Panc1 (cell line): ENCODE measurements at places on chromosomes 7 and 10. TPM values are rescaled to one million over a fixed set of nuclear protein-coding genes. Genes with fewer than 3 reads are reported as not detected.

DNA sequence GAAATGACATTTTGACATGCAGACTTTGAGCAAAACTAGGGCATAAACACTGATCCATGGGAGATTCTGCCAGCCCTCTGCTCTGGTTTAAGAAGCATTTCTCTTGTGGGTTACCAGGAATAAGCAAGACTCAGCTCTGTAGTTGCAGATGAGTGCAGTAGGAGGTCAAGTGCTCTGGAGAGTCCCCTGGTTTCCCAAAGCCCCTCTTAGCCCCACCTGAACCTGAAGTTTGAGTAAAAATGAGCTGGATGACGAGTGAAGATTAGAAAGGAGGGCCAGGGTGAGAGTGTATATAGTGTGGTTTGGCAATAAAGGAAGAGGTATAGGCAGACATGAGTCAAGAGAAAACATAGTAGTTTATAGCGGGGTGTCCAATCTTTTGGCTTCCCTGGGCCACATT, 220.3 kb downstream of the ARL4A start:
- no peaks in the 10 kb centered on the region for H3K36me3 ChIP-seq
- H3K4me1 ChIP-seq, result no peaks in the 10 kb centered on the region
- no peak overlapping the region for H3K27ac ChIP-seq
- DNase-seq, result no peak

DNA sequence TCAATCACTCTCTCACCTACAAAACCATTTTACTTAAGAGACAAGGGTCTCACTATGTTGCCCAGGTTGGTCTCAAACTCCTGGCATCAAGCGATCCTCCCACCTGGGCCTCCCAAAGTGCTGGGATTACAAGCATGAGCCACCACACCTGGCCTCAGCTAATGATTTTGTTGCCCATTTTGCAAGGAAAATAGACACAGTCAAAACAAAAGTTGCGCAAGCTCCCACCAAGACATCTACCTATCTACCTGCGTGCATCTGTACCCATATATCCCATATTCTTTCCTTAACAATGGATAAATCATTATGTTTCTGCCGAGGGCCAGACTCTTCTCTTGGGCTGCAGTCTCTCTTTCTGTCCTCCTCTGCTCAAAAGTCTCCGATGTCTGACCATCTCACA, 67.3 kb downstream of the APBB1IP start:
- H3K4me1 ChIP-seq, result no peaks in the 10 kb centered on the region
- H3K4me3 ChIP-seq, result no peak overlapping the region
- H3K27ac ChIP-seq, result no peak overlapping the region
- DNase-seq, result no peak
- no peaks in the 10 kb centered on the region for H3K27me3 ChIP-seq
- no peaks in the 10 kb centered on the region for H3K36me3 ChIP-seq

GRCh38 chr10:70448236-70448635, 6.8 kb upstream of the NODAL start:
- no peak for DNase-seq
- H3K36me3 ChIP-seq, result no peaks in the 10 kb centered on the region
- no peak overlapping the region for H3K4me3 ChIP-seq

DNA sequence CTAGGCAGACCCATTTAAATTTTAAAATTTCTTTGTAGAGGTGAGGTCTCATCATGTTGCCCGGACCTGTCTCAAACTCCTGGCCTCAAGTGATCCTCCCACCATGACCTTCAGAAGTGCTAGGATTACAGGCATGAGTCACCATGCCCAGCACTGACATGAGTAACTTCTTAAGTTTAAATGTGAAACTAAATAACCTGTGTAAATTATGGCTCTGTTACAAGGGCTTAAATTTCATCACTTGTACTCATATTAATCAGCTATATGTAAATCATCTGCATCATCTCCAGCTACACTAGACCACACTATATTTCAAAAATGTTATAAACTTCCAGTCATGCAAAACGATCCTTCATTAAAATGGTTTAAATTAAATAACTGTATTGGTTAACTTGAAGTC, 56.1 kb downstream of the ATAD1 start:
- H3K36me3 ChIP-seq, result 0 out of 2 replicates have a peak, but pooled peaks cover 4% of the 10 kb centered on the region
- no peaks in the 10 kb centered on the region for H3K27me3 ChIP-seq
- peak; percentile 27 for DNase-seq
- no peak overlapping the region for H3K27ac ChIP-seq
- H3K4me3 ChIP-seq, result no peak overlapping the region
- no peaks in the 10 kb centered on the region for H3K4me1 ChIP-seq

DNA sequence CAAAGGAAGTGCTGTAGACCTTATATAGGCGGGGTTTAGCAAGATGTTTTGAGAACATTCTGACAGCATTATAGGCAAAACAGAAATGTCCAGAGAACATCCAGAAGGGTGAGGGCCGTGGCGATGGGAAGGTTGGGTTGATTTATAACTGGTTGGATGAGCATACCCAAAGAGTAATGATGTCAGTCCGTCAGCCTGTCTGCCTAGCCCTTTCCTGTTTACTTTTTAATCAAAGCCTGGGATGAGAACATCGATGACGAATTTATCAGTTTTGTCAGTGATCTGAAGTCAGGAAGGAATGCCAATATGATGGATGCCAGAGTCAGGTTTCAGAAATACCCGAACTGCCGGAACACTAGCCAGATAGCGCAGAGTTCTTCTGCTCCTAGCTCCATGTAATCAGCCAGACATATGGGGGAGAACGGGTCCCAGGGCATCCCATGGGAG, 33.8 kb upstream of the TRIM8 start:
- no peak for DNase-seq
- no peaks in the 10 kb centered on the region for H3K27me3 ChIP-seq
- H3K4me1 ChIP-seq, result no peaks in the 10 kb centered on the region; the same call in 1 of the 2 replicates

GRCh38 chr7:2205036-2205780, 27.5 kb downstream of the MAD1L1 start:
- no peak overlapping the region for H3K4me3 ChIP-seq
- no peaks in the 10 kb centered on the region for H3K27me3 ChIP-seq
- peaks cover 9% of the 10 kb centered on the region for H3K36me3 ChIP-seq
- H3K4me1 ChIP-seq, result no peaks in the 10 kb centered on the region

DNA sequence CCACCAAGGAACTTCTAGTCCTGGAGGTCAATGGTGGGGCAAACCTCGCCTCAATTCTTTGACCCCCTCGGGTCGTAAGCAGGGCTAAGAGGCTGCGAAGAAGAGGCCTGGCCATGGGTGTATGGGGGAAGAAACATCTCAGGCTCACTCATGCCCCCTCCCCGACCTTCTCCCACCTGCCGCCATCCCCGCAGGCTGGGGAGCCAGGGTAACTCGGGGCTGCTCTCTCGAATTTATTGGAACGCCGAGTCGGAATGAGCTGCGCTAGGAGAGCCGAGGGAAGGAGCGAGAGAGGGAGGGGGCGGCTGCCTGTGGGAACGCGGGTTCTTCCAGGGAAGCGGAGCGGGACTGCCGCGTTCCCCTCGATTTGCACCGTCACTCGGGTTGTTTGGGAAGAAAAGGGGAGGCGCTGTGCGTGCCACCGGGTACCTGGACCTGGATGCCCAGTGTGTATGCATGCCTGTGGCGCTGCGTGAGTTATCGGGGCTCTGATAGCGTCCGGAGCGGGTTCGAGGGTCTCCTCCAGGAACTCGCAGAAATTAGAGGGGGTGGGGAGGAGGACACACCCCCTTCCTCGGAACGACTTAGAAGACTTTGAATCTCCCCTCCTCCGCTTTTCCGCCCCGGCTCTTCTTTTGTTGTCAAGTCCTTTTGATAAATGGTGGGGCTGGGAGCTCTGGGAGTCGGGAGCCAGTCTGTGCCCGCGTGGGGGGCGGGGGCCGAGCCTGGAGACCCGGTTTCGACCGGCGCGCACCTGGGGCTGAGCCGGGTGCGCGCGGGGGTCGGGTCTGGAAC, 1.8 kb upstream of the ZNF503 start:
- peaks cover 12% of the 10 kb centered on the region for H3K36me3 ChIP-seq
- peaks cover 36% of the 10 kb centered on the region for H3K4me1 ChIP-seq
- peak overlapping the region; percentile 90 for H3K27ac ChIP-seq
- DNase-seq, result no peak
- peak overlapping the region; percentile 61 for H3K4me3 ChIP-seq
- H3K27me3 ChIP-seq, result peaks cover 26% of the 10 kb centered on the region

DNA sequence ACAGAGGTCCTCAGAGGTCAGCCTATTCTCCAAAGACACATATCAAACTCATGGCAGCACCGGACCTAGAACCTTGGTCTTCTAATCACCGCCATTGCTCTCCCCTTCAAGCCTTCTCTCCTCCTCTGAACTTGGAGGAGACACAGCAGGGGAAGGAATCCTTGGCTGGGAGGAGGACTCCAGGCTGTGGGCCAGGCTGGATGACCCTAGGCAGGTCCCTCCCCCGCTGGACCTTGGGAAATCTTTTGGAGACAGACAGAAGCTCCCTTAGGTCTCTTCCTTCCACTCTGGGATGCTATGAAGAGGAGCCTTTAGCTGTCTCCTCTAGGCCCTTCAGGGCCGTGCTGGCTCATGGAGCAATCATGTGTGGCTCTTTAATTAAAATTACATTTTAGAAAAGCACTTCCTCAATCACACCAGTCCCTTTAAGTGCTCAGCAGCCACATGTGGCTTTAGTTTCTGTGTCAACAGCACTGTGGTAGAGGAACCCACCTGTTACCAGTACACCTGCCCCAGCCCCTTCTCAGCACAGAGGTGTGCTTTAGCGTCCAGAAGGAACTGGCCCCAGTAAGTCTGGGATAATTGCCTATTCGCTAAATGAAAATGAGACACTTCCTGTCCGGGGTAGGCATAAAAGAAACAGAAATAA, 238.2 kb downstream of the CELF2 start:
- DNase-seq, result no peak
- no peak overlapping the region for H3K4me3 ChIP-seq
- H3K4me1 ChIP-seq, result no peaks in the 10 kb centered on the region
- H3K27me3 ChIP-seq, result no peaks in the 10 kb centered on the region; the same call in 1 of the 2 replicates
- no peak overlapping the region for H3K27ac ChIP-seq

Gene NUTM2B
- total RNA-seq, result 0.31 TPM

Gene TAS2R41
- total RNA-seq, result not detected

Gene FKBP9
- 183 TPM for total RNA-seq

Gene EPHA1
- total RNA-seq, result 0.39 TPM

Gene C10orf53
- not detected for total RNA-seq

Gene TRIM50
- not detected for total RNA-seq

Gene SPDYE8
- not detected for total RNA-seq

Gene HECW1
- 0.77 TPM for total RNA-seq

Gene PGAM2
- 1.3 TPM for total RNA-seq

Gene C7orf33
- not detected for total RNA-seq
